HL-60 (cell line): ENCODE measurements at places on chromosomes 3 and 15.

DNA sequence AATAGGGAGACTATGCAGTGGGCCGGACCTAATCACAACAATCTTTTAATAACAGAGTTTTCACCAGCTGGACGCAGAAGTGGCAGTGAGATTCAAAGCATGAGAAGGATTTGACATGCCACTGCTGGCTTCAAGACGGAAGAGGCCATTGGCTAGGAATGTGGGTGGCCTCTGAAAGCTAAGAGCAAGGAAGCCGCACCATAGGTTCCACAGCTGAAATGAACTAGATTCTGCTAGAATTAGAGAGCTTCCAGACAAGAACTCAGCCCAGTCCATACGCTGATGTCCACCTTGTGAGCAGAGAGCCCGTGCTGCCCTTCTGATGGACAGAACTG is 6.9 kb upstream of the NCBP2 start:
- DNase-seq: no peak

DNA sequence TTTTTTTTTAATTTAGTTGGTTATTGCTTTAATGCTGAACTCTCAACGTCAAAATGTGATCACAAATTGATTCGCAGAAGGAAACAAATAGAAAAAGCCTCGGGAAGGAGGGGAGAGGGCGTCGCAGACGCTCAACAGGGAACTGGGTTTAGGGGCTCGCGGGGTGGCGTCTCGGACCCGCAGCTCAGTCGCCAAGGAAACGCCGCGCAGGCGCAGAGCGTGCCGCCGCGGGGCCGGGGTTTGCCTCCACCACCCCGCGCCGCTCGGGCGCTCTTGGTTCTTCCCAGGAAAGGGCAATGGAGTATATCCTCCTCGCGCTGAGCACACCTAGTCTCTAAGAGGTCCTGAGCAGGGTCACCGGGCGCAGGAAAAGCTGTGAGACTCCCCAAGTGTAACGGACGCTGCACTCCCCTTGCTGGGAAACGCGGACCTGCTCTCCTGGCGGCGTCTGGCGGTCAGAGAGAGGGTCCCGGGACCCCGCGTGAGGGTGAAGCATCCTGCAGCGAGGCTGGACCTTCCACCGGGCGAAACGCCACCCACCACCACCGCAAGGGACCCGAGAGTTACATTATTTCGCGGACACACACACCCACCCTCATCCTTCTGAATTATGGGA is 753 bp downstream of the PLCH1 start:
- DNase-seq: peak; percentile 50

DNA sequence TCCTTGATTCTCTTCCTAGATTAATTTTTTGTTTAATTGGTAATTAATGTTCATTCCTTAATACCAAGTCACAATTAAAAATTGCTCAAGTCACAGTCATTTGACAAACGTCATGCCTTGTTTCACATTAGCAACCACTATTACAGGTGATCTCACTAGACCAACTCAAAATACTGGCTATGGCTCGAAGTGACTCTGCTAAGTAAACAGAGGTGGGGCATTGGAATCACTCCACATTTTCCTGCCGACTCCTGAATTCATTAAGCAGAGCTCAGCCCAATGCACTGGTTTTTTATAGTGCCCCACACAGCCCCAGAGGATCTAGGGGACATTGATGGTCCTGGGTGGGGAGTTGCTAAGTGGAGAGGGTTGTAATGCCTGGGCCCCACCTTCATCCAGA is 201.2 kb upstream of the NSMCE3 start:
- no peak for DNase-seq

DNA sequence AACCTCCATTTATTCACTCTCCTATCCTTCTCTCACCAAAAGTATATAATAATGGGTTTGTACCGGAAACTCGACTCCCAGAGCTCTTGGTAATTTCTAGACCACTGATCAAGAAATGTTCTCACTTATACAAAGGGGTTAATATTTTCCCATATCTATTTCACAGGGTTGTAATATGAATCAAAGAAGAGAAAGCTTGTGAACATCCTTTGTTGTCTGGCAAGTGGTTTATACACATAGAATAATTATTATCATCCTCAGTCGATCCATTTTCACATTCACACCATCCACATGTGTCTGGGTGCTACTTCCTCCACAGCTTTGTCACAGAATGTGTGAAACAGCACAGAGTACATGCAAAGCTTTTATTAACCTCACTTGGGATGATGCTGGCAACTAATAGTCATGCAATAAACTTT is 29.9 kb upstream of the STT3B start:
- no peak for DNase-seq

- DNase-seq: no peak
Observed at GRCh38 chr3:23981955-23982354, 36.9 kb downstream of the NR1D2 start.

GRCh38 chr3:186870421-186871201 is 28.1 kb downstream of the ADIPOQ start:
- DNase-seq: no peak

DNA sequence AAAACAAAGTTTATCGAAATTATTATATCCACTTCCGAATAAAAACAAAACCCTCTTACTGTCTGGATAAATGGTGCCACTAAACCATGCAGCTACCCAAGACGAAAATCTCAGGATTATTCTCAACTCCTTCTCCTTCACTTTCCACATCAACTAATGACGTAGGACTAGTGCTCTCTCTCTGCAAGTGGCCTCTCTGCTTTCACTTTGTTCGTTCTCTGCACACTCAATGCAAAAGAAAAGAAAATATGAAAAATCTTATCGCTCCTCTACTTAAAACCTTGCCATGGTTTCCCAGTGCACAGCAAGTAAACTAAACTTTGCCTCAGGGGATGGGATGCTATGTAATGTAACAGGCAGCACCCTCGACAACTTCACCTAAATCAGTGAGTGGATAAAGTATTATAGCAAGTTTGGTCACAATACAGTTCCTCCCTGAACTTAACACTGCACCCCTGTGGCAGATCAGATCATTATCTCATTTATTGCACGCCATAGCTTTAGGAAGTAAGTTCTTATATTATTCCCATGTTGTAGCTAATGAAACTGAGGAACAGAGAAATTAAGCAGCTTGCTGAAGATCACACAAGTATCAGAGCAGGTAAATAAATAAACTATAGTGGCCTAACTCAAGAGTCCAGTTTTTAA is 262.7 kb upstream of the GADL1 start:
- no peak for DNase-seq

GRCh38 chr3:191987831-191988350 is 526.9 kb downstream of the PYDC2 start:
- no peak for DNase-seq

GRCh38 chr3:100813828-100814227 is 104.5 kb downstream of the TFG start:
- DNase-seq: no peak

DNA sequence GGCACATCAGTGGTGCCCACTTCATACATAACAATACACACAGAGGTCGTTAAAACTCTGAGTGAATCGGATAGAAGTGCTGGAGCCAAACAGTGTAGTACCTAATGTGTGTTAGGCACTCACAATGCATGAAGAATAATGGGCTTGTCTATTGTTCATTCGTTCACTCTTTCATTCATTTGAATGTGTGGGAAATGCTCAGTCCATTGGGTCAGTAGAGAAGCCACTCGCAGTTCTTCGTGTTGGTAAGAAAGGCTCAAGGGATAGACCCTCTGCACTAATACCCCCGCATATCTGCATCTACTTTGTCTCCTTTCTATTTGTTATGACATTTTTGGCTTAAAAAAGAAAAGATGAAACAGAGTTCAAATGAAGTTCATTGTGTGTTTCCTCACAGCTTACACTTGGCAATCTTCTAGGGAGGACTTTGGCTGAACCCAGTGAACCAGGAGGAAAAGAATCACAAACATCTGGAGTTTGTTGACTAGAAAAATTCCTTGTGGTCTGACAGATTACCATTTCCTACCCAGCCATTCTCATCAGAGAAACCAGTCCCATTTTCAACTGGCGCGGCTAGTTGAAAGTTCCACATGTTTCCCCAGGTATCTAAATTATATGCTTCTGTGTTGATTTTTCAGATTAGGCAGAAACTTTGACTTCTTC is 32.8 kb upstream of the MFSD1 start:
- no peak for DNase-seq

DNA sequence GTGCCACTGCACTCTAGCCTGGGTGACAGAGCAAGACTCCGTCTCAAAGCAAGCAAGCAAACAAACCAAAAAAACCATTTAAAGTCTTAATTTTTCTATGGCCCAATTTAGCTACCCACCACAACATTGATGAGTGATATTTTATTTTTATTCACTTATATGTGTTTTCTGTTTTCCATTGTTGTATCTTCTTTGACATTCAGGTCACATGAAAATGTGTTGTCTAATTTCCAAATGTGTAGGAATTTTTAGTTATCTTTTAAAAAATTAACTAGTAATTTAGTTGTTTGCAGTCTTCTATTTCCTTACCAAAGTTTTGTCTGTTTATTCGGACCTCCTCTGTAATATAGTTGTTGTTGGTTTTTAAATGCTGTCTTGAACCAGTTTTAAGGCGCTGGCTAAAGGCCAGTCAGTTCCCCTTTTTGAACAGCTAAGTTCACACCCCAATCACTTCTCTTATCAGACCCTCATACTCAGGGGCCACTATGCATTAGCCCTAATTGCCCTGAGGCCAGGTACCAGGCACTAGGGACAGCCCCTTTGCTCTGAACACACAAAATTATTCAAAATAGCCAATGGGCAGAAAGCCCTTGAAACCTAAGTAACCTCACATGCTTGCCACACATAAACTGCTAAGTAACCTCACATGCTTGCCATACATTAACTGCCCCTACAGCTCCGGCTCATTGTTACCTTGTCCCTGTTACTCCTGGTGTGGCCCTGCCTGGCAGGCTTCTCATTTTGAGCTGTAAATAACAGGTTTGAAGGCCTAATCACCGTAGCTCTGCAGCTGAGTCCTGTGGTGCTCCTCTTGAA is 4.3 kb upstream of the CCR4 start:
- DNase-seq: no peak

DNA sequence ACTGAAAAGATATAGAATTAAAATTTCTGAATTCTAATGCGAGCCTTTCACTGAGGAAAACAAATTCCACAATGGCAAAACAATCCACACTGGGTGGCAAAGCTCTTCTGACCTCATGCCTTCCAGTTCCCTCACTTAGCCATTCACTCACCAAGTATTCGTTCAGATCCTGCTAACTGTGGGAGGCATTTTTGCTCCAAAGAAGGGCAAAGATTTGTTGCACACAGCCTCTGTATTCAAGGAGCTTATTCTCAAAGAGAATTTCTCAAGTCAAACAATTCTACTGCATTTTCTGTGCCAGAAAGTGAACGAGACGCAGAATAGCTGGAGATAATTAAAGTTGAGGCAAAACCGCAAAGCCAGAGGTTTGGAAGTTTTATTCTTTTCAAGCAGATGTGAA is 77.3 kb downstream of the CPNE4 start:
- DNase-seq: no peak

- DNase-seq: no peak
Observed at GRCh38 chr3:188797045-188797444, 374.7 kb upstream of the TPRG1 start.

DNA sequence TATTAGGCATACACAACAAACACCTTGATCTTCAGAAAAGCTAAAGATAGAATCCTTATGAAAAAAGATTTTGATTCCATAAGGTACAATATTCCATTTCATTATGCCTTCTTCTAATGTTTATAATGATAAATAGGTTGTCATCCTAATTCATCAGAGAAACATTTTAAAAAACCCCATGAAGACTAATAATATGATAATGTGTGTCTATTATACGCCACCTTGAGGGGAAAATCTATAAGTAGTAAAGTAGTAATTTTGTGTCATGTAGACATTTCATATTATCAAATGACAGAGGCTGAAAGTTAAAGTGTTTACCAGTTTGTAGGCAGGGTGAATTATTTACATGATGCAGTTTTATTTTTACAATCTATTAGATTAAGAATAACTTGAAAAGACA is 524.3 kb downstream of the GBE1 start:
- no peak for DNase-seq

- DNase-seq: no peak
Observed at GRCh38 chr3:10962481-10963036, 30.0 kb upstream of the SLC6A1 start.

DNA sequence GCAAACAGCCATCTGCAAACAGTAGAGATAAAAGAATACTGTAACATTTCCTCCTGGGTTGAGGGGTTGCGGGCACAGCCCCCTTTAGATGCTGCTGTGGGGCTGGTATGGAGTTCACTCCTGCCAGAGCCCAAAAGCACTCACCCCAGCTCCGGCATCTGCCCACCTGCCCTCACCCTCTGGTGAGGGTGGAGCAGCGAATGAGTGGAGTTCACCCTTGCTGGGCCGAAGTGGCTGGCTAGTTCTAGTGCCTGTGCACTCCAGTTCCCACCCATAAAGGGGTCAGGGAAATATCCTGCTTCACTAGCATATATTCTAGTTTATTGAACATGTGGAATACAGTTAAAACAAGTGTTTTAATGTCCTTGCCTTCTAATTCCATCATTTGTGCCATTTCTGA is 209.7 kb upstream of the SGO1 start:
- no peak for DNase-seq

DNA sequence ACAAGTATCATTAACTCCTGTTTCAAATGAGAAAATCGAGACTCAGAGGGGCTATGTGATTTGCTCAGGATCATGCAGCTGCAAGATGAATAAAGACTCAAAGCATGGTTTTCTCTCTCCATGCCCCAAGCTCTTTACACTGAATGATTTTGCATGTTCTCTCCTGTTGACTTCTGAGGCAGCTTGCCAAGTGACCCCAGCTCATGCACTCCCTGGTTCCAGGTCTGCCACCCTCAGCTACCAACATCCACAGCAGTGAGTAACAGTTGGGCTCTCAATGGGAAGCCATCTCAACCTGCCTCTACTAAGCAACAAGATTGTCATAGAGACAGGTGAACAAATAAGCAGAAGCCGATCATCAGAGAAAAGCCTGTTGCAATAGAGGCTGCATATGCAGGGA is 116.9 kb upstream of the GADL1 start:
- no peak for DNase-seq

DNA sequence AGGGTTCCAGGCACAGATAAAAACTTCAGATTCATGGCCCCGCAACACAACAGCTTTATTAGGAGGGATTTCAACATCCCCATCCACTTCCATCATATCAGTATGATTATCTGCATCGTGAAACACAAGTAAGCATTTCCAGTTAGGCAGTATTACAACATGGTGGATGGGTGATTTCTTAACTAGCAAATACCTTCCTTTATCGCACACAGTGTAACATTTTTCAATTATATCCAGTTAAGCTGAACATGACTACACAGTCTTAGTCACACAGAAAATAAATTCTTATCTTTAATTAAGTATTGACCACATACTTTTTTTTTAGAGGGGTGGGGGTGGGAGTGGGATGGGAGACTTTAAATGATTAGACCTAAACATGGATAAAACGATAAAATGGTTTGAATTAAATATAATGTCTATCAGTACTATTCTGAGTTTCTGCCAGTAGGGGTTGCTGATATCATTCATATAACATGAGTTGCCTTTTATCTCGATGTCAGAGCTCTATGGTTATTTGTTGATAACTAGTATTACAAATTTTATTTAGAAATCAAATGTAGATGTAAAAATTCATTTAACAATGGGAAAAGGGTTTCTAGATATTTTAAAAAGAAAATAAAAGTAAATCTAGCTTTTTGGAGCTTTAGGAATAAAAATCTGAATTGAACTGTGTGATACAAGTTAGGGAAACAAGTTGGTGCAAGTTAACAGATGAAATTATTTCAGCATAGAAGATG is 146.6 kb downstream of the TBL1XR1 start:
- DNase-seq: no peak

GRCh38 chr3:2883283-2883682 is 226.9 kb downstream of the IL5RA start:
- DNase-seq: no peak
